Pancreas (tissue), 10 donors: ENCODE measurements at places on chromosomes 11 and 22.
A peak's percentile ranks its signal among the peaks of the same experiment; 100 is the strongest.

DNA sequence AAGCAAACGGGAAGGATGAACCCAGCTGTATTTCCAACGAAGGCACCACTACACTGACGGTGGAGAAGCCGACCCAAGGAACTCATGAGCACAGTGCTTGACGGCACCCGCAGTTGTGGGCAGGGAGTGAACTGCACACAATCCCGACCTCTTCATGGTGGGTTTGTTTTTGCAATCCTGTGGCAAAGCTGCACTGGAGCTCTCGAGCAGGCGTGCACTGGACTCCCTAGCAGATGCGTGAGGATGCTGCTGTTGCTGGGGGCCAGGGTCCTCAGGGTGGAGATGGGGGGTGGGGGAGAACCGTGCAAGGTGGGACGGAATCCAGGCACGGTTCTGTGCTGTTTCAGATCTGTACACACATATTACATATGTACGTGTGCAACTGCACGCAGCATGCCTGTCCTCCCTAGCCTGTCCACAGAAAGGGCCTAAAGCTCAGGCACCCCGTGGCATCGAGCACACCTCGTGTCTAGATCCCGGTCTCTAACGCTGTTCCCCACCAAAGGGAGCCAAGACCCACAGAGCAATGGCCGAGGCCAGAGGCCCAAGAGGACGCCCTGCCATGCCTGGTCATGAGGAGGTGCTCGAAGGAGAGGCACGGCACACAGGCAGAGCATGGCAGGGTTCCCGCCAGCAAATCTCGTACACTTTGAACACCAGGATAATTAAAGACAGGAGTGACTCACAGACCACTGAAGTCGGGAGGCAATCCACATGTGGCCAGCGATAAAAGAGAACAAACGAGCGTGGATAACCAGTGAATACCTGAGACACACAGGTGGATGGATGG, 17.6 kb downstream of the ALG12 start:
- no peak for DNase-seq
- peaks cover 27% of the 10 kb centered on the region for H3K36me3 ChIP-seq
- no peak overlapping the region for H3K27ac ChIP-seq
- no peaks in the 10 kb centered on the region for H3K4me1 ChIP-seq
- H3K27me3 ChIP-seq: no peaks in the 10 kb centered on the region

GRCh38 chr11:131025020-131025419, 108.7 kb upstream of the SNX19 start:
- H3K4me3 ChIP-seq: no peak overlapping the region
- no peaks in the 10 kb centered on the region for H3K27me3 ChIP-seq
- H3K27ac ChIP-seq: no peak overlapping the region
- no peaks in the 10 kb centered on the region for H3K4me1 ChIP-seq

DNA sequence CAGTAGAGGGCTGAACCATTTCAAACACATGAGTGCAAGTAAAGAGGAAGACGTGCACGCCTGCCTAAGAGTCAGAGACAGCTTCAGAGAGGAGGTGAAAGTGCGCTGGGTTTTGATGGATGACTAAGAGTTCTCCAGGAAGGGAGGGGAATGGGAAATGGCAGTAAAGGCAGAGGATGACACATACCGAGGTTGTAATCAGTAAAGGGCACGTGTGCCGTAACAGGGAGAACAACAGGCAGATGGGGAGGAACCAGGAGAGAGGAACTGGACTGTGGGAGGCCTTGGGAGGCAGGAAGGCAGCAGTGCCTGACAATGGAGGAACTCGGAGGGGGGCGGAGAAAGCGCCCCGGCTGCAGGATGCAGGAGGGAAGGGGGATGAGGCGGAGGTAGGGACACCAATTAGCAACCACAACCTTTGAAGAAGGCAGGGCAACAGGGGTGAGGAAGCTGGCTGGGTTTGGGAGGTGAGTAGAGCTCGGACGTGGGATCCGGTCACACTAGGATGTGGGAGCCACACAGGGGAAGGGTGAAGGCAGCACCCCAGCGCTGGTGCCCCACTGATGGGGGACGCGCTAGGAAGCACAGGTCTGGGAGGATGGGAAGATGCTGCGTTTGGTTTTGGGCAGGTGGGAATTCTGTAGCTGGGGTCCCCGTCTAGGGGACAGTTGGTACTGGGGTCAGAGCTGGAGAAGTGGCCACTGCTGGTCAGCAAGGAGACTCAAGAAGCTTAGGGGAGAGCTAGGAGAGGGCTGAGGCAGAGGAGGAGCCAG, 67.4 kb downstream of the SCUBE1 start:
- no peak for DNase-seq
- no peak overlapping the region for H3K4me3 ChIP-seq
- no peaks in the 10 kb centered on the region for H3K4me1 ChIP-seq
- H3K27ac ChIP-seq: no peak overlapping the region

- DNase-seq: peak; percentile 49
- H3K4me1 ChIP-seq: no peaks in the 10 kb centered on the region
- H3K27ac ChIP-seq: no peak overlapping the region
- no peak overlapping the region for H3K4me3 ChIP-seq
Measured at GRCh38 chr11:61906522-61906909, 10.8 kb downstream of the RAB3IL1 start.

- no peak overlapping the region for H3K4me3 ChIP-seq
- peaks cover 4% of the 10 kb centered on the region for H3K4me1 ChIP-seq
- H3K27ac ChIP-seq: no peak overlapping the region
- no peak for DNase-seq
Measured at GRCh38 chr11:61589961-61590360, 9.1 kb upstream of the SYT7 start.

GRCh38 chr11:109957601-109958000, 135.6 kb upstream of the ZC3H12C start:
- H3K27me3 ChIP-seq: no peaks in the 10 kb centered on the region
- H3K36me3 ChIP-seq: no peaks in the 10 kb centered on the region
- H3K4me1 ChIP-seq: no peaks in the 10 kb centered on the region
- H3K27ac ChIP-seq: no peak overlapping the region
- DNase-seq: no peak
- H3K4me3 ChIP-seq: no peak overlapping the region

DNA sequence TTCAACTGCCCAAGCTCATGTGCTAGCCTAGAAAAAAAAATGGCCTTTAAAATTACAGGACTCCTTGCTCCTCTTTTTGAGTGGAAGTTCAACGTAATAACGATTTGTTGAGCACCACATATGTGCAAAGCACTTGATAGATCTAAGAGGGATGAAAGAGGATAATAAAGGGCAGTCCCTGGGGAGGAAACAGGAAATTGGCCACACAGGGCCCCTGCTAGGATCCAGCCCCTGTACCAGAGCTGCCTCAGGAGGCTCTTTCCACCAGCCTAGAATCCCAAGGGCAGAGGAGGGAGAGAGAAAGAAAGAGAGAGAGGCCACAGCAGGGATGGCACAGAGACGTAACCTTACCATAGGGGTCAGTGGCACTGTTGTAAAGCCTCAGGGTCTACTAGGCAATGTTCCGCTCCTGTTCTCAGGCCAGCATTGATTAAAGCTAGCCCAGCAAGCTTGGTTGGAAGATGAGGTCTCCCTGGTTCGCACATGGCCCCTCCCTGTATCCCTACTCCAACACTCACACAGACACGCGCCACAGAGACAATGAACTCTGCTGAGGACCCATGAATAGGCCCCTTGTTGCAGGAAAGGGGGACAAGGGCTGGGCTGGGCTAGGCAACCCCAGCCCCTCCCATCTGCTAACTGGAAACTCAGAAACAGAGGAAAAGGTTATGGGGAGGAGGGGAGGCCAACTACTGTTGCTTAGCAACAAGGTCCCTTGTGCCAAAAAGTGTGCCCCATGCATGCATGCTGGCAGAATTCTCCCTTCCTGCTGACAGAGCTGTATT, at the start of gene TMPRSS5:
Gene TMPRSS5 (minus strand): TSS at position 438 of the 785 bp plus-strand sequence. CDS start 84 bp downstream, at position 354.
- no peak within 1 kb of the TSS for H3K27ac ChIP-seq
- no peak within 1 kb of the TSS for H3K4me3 ChIP-seq
- no peaks in the 10 kb centered on the region for H3K4me1 ChIP-seq
- no peaks in the 10 kb centered on the region for H3K36me3 ChIP-seq

DNA sequence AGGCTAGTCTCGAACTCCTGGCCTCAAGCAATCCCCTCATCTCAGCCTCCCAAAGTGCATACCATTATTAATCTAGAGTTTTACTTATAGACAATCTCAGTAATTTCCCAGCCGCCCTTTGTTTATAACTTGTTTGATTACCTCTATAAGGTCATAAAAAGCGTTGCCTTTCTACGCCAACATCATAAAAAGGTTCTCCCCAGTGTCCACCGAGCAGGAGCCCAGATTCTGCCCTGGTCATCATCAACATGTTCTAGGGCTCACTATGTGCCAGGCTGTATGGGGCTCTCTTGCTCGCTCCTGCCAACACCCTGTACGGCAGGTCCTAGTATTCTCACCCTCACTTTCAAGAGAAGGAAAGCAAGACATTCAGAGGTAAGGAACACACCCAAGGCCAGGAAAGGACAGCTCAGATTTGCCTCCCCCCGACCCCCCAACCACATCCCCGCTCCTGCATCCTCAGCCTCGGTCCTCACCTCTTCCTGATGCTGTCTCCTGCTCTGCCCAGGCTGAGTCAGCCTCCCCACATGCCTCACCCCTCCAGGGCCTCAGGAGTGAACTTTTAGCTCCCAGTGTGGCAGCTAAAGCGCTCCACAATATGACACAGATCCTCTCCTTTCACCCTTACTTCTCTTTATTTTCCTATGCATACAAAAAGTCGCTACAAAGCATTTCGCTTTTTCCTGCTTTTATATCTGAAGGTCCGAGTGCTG, 14.3 kb downstream of the ARFGAP3 start:
- no peak for DNase-seq
- no peaks in the 10 kb centered on the region for H3K27me3 ChIP-seq
- H3K4me1 ChIP-seq: peaks cover 11% of the 10 kb centered on the region
- no peak overlapping the region for H3K27ac ChIP-seq
- H3K36me3 ChIP-seq: no peaks in the 10 kb centered on the region
- no peak overlapping the region for H3K4me3 ChIP-seq
